ENCODE measurements at places on chromosomes 4 and X. TPM values are rescaled to one million over a fixed set of nuclear protein-coding genes. Genes with fewer than 3 reads are reported as not detected.

The MAOA gene
- 0.37 TPM for polyA plus RNA-seq

The SLC16A2 gene
- 38.5 TPM for polyA plus RNA-seq

The POU4F2 gene
- not detected for polyA plus RNA-seq

The CFP gene
- polyA plus RNA-seq: 0.05 TPM

DNA sequence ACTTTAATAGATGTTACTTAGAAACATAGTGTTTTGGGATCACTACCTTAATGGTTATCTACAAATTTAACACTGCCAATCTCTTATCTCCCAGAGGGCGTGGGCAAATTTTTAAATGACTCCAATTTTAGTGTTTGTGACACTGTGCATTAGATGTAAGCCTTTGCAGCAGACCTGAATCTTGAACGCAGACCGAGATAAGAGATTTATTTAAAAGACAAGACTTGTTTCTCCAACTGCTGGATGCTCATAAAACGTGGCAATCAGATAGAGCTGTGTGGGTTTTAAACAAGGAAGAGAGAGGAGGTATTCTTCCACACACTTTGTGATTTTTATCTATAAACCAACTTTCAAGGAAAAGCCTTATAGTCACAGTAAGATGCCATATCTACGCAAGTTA is 252.5 kb upstream of the NR3C2 start:
- no peak for DNase-seq

DNA sequence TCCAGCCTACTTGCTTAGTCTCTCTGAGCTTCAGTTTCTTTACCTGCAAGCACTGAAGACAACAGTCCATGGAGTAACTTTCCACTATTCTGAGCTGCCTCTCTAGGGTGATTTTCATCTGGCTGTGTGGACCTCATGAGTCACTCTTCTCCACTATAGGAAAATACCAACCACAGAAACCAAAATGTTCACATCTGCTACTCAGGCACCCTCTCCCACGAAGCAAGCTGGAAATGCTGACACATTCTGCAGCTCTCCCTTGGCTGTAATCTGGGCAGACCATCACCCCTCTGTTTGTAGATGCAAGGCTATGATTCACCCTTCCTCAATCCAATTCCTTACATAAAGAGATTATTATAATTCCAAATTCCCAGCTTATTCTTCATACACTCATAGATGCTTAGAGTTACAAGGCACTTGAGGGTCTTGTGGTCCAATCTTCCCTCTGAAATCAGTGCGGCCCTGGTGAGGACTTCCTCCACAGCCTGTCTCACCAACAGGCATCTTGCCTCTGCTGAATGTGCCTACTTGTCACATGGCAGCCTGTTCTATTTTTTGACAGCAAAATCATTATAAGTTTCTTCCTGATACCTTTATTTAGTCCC is 97.0 kb upstream of the LNX1 start:
- peak; percentile 98 for DNase-seq

- DNase-seq: peak; percentile 15
Observed at GRCh38 chr4:83771113-83771705, 235.3 kb downstream of the GPAT3 start.

DNA sequence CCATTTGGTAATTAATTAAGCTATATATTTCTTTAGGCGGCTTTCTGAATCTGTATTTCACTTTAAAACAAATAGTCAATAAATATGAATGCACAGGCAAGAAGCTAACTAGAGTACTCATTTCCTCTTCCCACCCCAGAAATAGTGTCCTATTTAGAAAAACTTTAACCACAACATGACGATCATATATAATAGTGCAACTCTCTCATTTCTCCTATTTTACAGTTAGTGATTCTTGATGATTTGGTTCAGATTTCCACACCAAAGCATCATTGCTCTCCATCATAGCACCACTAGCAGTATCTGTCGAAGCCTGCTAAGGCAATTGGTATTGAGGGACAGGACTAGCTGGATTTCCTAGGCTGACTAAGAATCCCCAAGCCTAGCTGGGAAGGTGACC is 184.0 kb upstream of the GALNTL6 start:
- DNase-seq: no peak

DNA sequence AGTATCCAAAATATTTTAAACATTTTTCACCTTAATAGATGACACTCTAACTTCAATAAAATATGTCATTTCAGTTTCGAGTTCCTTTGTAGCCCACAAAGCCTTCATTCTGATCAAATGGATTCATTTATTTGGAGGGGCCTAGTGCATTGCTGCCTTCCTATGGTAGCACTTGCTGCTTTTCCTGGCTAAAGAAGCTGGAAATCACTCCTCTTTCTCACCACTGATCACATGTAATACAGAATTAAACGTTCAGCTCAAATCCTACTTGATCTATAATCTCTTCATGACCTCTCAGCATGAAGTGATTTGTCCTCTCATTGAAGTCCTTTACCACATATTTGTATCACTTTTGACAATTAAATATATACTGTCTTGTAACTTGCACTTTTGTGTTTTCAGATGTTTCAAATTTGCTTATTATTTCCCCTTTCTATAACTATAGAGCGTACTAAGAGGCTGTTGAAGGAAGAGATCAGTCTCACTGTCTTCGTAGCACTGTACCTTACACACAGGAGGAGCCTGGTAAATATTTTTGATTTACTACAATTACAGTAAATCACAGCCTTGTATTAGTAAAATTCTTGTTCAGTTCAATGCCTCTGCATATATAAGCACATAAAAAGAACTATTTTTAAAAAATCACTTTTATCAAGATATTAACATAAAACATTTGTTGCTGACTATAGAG is 555 bp downstream of the CFI start:
- no peak for DNase-seq

GRCh38 chr4:101198682-101199339 is 148.5 kb downstream of the PPP3CA start:
- no peak for DNase-seq

DNA sequence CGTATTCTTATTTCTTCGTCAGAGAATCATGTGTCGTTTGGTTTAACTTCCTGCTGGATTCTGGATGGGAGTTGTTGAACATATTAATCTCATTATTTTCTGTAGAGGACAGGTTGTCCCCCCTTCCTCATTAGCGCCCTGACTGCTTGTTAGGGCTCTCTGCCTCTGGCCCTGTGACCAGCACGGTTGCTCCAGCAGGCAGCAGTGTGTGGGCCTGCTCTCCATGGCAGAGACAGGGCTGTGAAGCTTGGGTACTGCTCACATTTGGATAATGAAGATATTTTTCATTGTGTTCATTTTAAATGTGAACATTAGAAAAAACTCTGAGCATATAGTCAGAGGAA is 102.7 kb downstream of the KLHL8 start:
- no peak for DNase-seq

All from AG04450 (cell line).